ENCODE measurements at places on chromosomes 16 and 17.

GRCh38 chr17:1487939-1488825 is 4.3 kb downstream of the MYO1C start:
- no peak for DNase-seq

GRCh38 chr16:49700251-49701064 is 155.5 kb downstream of the ZNF423 start:
- no peak for DNase-seq

DNA sequence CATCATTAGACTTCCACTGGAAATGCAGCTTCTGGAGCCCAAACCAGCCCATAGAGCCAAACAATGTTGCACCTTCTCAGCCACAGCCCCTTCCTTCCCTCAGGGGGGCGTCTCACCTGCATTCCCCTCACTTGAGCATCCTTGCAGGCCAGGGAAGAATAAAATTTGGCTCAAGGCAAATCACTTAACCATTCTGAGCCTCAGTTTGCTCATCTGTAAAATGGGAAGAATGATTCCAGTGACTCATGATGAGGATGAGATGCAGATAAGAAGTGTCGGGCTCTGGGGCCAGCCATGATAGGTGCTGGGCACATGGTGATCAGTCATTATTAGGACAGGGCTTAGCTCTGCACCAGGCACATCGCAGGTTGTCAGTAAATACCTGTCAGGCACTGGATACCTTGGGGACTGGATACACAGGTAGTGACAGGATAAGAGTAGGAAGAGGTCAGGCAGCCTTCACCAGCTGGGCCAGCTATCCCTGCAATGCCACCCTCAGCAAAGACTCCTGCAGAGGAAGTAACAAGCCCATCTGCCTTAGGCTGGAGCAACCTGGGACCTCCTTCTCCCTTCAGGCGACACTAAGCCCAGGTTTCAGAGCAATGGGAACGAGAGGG is 208.0 kb upstream of the TNRC6C start:
- DNase-seq = no peak

- no peak for DNase-seq
These were observed 41.0 kb downstream of the USP22 start for GRCh38 chr17:21001813-21002221.

GRCh38 chr17:6064868-6065267 is 5.3 kb upstream of the WSCD1 start:
- no peak for DNase-seq

DNA sequence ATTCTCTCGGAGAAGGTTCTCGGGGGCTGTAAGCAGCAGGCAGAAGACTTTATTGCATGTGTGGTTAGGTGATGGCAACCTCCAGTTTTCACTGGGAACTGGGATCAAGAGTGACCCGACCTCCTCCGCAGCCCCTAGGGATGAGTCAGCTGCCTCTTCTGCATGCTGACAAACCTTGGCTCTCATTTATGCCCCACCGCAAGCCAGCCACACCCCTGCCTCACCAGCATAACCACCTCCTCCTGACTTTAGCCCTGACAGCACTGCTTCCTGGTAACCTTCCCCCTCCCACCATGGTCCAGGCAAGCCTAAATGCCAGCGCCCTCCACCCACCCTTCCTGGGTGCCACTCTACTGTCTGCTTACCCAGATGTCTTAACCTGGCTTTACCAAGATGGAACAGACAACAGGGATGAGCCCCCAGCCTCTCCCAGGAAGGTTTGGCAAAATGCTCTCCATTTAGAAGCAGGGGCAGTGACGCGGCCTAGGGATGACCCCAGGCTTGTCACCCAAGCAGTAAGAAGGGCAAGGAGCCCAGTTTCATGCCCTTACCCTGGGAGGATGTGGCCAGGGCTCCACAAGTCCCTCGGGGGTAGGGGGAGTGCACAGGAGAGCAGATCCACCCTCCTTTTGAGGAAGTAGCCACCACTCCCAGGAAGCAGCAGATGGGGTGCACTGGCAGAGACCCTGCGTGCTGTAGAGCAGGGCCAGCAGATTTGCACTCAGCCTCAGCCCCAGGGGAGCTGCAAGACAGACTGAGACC is 73.5 kb downstream of the GOSR1 start:
- DNase-seq = peak; percentile 81

DNA sequence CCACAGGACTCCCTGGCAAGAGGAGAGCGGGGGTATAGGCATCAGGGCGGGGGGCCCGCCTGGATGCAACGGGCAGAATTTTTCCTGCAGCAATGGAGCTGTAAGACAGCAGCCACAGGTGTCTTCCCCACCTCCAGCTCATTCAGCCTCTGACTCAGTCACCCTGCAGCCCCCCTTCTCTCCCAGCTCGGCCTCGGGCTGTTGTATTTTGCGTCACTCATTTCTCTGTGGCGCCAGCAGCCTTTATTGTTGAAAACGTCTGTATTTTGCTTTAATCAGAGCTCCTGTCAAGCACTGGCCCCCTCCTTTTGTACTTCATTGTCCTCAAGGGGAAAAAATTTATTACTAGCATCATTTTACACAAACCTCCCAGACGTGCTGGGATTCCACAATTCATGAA is 117.7 kb downstream of the WSCD1 start:
- DNase-seq = no peak

DNA sequence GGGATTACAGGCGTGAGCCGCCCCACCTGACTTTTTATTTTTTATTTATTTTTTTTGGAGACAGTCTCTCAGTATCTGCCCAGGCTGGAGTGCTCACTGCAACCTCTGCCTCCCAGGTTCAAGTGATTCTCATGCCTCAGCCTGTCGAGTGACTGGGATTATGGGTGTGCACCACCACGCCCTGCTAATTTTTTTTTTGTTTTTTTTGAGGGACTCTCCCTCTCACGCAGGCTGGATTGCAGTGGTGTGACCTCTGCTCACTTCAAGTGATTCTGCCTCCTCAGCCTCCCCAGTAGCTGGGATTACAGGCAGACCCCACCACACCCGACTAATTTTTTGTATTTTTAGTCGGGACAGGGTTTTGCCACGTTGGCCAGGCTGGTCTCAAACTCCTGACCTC is 7.7 kb downstream of the ZNF207 start:
- no peak for DNase-seq

DNA sequence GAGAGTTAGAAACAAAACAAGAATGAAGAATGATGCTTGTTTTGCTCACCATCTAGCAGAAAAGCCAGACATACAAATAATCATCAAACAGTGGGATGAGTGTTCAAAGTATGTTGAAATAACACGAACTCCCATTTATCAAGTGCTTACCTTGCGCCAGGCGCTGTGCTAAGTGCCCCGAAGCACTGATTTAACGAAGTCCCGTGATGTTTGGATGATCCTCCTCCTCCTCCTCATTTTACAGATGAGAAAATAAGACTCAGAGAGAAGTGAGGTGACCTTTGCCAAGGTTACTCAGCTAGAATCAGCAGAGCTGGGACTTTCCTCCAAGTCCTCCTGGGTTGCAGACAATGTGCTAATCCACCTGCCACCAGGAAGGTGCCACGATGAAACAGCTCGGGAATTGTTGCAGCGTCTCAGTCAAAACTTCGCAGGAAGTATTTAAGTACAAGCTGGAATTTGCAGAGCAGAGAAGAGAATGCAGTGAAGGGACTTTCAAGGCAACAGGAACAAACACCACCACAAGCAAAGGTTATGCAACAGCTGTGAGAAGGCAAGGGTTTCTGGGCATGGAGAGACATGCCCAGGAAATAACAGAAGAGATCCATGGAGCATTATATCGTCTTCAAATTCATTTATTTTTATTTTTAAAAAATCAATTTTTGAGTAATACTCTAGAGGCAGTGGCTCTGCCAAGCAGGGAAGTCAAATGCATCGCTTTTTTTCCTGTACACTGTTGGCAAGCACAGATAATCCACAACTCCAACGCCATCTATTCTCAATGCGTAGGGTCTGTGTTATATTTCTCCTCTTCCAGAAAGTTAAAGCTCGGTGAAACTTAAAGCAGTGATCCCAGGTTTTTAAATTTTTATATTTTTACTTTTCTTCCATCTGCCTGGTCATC is 11.1 kb downstream of the PRCD start:
- peak; percentile 50 for DNase-seq

GRCh38 chr16:54933281-54934011 is 2.8 kb downstream of the IRX5 start:
- no peak for DNase-seq

GRCh38 chr17:57604771-57605674 is 140.1 kb downstream of the CCDC182 start:
- no peak for DNase-seq

- DNase-seq = no peak
These were observed 941 bp downstream of the PDK2 start for GRCh38 chr17:50096092-50096491.

DNA sequence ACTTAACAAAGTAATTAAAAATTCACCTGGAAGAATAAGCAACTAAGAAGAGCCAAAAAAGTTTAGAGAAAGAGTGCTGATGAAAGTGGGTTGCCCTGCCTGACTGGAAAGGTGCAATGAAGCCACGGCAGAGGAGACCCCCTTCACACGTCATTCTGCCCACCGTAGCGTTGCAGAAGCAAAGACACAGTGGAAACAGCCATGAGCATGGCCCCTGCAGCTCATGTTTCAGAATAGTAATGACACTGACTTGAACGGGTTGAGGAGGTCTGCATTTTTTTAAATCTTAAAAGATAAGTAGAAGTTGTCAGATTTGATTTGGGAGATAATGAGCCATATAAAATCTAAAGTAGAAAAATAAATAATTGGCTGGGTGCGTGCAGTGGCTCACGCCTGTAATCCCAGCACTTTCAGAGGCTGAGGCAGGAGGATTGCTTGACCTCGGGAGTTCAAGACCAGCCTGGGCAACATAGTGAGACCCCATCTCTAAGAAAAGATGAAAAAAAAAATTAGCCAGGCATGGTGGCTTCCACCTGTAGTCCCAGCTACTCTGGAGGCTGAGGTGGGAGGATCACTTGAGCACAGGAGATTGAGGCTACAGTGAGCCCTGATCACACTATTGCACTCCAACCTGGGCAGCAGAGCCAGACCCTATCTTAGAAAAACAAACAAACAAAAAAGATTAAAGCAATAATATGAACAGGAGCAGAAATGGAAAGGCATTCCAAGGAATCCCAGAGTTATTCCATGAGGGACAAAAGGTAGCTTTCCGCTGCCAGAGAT is 184.6 kb downstream of the LGALS9B start:
- DNase-seq = no peak

- peak; percentile 44 for DNase-seq
These were observed 3.0 kb upstream of the BAHCC1 start for GRCh38 chr17:81391936-81392908.

DNA sequence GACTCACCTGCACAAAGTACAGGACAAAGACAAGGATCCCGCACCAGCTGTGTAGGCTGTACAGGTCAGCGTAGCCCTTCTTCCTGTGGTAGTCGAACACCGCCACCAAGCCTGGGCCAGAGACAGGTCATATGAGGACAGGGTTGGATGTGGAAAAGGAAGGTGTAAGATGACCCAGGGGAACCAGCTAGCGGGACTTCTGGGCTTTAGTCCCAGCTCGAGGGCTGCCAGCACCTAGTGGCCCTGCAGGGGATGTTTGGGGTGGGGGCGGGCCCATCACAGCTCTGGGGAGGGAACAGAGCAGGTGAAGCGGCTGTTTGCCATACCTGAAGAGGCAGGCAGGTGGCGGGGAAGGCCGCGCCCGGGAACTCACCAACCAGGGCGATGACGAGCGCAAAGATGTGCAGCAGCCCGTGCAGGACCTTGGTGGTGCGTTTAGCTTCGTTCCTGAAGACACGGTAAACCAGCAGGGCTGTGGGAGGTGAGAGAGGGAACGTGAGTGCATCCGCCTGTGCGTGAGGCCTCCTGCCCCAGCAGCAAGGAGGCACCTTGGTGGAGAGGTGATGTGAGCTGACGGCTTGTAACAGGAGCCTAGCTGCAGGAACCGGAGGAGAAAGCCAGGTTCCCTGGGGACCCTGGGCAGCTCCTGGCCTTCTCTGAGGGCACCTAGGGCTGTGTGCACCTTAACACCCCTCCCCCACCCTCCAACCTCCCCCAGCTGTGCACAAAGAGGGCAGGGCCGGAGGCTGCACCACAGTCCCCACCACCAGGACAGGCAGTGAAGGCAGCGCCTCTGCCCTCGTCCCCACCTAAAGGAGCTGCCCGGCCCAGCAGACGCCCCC is 10.2 kb downstream of the CYB561 start:
- DNase-seq = no peak

GRCh38 chr17:39335704-39336223 is 65.7 kb downstream of the FBXL20 start:
- DNase-seq = peak; percentile 71

DNA sequence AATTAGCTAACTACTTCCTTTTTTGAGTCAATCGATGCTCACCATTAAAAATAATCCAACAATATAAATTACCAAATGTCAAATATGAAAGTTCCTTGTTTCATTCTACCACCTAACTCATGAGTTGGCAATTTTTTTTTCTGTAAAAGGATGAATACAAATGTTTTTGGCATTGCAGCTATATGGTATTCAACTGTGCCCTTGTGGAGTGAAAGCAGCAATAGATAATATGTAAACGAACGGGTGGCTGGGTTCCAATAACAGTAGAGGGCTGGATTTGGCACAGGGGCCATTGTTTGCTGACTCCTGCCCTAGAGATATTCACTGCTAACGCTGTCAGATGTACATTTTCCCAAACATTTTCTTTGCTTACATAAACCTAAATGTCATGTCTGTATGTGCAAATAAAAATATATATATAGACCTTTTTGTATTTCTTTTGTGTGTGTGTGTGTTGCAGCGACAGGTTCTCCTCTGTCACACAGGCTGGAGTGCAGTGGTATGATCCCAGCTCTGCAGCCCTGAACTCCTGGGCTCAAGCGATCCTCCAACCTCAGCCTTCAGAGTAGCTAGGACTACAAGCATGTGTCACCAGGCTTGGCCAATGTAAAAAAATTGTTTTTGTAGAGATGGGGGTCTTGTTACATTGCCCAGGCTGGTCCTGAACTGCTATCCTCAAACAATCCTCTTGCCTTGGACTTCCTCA is 73.9 kb downstream of the RPGRIP1L start:
- DNase-seq = no peak

- DNase-seq = no peak
These were observed 386.3 kb downstream of the CDH13 start for GRCh38 chr16:83013071-83013470.

- DNase-seq = no peak
These were observed 259.0 kb downstream of the IRX3 start for GRCh38 chr16:54027558-54027957.

- no peak for DNase-seq
These were observed 83.1 kb downstream of the SEC14L1 start for GRCh38 chr17:77223642-77224420.

DNA sequence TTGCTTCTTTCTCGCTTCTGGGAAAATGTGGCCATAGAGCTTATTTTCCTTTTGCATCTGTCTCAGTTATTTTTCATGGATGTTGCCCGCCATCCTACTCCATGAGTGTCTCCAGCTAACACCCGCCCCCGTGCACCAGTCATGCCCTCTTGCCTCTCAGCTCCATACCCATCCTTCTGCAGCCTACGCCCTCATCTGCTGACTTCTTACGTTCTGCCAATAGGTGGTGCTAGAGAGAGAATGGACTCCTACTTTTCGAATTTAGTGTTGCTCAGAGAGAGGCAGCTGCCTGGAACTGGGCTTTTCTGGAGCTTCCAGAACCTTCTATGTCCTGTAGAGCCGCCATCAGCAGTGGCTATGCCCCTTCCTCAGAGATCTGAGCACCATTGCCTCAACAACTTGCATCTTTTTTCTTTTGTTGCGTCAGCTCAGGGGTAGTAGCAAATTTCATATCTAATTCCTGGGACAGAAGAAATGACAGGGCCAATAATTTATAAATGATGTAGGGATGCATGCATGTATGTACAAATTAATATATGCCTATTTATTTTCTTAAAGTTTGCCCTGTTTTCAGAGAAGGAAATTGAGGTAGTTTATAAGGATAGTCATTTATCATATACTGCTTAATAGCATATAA is 119.7 kb upstream of the MYOCD start:
- no peak for DNase-seq

GRCh38 chr16:30372725-30373124 is 1.9 kb upstream of the MYL11 start:
- DNase-seq = no peak

Data from GF-D8 (cell line).